NCI-H1092 treated with DMSO at 0.1 percent for 48 hours (cell line): ENCODE measurements at places on chromosomes 5 and 9.
A peak's percentile ranks its signal among the peaks of the same experiment; 100 is the strongest.

GRCh38 chr9:33106827-33107621, 30.6 kb upstream of the SMU1 start:
- no peak for DNase-seq

- DNase-seq, result no peak
Measured at GRCh38 chr9:87673446-87674120, 52.3 kb upstream of the CTSL start.

DNA sequence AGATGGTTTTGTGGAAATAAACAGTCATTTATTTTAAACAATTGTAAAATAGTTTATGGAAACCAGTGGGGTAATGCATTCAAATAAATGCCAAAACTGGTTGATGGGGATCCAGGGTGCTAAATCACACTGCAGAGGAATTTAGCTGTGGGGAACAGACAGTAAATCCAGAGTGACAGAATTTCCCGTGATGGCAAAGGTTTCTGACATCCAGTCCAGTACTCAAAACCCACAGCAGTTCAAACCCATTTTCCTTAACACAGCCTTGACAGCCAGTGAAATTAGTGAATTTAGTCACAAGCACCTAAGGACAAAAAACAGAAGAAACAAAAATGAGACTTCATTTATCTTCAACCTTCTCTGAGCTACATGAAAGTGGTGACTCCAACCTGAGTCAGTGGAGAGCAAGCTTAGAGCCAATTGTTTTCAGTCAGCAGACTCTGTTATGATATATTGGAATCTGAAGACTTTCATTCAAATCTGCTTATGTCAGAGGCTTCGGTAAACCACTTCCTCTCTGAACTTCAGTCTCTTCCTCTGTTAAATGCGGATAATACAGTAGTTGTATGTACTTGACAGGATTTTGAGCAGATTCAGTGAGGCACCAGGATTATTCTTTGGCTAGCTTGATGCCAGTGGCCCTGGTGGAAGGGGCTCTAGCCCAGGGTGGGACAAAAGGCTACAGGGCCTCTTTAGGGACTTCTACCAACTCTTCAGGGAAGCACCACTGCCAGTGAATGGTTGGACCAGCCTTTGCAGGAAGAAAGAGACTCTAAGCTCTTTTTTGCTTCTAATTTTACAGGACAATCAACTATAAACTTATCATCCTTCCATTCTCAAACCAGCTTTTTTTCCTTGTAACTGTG, 185.3 kb downstream of the MAPKAP1 start:
- no peak for DNase-seq

GRCh38 chr5:6707852-6708251, 5.4 kb upstream of the TENT4A start:
- DNase-seq, result no peak

DNA sequence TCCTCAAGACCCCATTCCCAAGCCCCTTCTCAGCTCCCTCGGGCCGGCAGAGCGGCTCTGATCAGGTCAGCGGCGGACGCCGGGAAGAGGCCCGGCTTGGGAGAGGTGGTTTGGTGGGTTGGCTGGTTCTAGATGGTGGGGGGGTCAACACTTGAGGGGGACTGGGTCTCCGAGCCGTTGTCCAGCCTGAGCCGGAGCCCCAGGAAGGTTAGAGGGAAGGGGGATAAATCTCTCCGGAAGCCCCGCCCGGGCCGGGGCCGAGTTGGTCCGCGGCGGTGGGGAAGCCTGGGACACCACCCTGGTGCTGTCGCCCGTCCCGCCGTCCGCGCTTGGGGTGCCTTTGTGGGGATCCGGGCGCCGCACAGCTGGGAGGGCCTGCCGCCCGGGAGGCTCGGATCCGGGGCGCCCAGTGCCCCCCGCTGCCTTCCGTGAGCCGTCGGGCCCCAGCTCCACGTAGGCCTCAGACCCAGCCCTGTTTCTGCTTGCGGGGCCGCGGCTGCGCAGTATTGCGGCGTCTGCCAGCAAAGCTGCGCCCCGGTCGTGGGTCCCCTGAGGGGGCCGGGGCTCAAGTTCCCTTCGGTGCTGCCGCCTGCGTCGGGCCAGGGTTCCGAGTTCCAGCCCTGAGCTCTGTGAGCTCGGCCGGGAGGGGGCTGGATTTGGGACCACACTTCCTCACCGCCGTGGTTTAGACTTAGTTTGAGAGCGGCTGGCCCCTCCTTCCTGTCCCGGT, 542 bp upstream of the TRIM52 start:
- no peak for DNase-seq

- DNase-seq, result peak; percentile 53
Measured at GRCh38 chr9:86486891-86487837, 133.0 kb upstream of the TUT7 start.

DNA sequence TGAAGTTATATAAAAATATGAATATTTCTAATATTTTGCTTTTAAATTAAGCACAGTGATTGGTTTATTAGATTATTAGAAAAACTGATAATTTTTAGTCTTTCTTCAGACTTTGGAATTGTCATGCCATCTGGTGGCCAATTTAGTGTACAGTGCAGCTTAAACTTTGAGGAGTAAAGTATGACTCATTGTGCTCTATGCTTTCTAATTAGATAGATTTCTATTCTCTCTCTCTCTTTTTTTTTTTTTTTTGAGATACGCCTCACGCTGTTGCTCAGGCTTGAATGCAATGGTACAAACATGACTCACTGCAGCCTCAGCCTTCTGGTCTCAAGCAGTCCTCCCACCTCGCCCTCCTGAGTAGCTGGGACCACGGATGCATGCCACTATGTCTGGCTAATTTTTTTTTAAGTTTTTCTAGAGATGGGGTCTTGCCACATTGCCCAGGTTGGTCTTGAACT, 42.1 kb upstream of the GPR21 start:
- DNase-seq, result no peak

DNA sequence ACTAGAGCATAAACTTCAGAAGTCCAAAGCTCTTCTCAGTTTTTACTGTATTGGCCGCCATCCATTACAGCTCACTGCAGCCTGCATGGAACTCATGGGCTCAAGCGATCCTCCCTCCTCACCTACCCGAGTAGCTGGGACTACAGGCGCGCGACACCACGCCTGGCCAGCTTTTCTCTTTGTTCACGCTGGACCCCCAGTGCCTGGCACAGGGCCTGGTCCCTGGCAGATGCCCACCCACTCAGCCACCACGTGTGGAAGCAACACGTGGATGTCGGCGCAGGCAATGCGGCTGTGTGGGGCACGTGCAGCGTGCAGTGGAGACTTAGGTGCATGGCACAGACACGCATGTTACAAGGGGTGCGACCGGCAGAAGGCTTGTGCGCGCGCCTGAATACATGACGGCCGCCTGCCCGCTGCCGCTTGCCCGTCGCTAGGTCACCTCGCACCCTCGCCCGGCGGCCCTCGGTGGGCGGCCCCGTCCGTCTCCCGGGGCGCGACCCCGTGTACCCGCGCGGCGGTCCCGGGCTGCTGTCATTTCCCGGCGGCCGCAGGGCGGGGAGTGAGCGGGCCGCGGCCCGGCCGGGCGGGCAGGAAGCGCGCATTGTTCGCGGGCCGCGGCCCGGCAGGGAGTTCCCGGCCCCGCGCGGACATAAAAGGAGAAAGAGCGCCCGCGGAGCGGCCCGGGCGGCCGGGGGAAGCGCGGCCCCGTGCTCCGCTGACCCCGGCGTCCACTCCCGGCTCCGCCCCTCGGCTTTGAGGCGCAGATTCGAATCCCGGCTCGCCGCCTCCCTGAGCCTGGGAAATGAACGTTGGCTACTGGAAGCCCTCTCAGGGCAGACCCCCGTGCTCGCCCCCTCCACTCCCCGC, 24.1 kb upstream of the PTGS1 start:
- peak; percentile 33 for DNase-seq

DNA sequence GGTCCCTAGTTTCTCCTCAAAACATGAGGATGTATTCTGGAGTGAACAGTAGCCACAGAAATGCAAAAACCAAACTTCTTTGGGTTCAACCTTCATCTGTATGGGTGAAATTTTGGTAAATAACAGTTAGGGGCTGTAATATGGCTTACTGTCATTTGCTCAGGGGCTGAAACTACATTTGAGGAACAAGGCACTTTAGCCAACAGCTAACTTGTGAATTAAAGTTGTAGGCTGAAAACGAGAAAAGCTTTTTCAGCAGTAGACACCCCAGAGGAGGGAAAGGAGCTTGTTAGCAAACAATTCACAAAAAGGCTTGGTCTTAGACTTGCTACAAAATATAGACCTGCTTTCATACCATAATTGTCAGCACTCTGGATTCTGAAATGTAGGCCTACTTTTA, 6.6 kb downstream of the TMEM171 start:
- no peak for DNase-seq

DNA sequence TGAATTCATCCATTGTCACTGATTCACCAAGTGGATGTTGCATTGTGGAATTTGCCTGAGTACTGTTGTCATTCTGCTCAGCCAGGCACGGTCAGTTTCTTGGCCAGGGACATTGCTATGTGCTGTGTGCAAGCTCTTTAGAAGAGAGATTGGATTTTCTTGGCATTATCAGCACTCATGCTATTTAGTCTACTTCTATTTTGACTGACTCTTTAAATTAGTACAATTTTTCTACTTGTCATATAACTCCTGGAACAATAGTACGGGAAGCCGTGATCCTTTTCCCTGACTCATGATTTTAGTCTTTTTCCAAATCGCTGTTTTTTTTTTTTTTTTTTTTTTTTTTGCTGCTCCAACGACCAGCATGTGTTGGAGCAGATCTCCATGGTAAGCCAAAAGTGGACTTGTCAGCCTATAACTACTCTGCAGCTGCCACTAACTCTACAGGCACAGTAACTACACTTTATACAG, 129.7 kb downstream of the CDC42SE2 start:
- DNase-seq, result no peak

GRCh38 chr5:41707853-41708603, 162.2 kb downstream of the OXCT1 start:
- no peak for DNase-seq

GRCh38 chr9:102855641-102856040, 139.5 kb upstream of the CYLC2 start:
- DNase-seq, result no peak

DNA sequence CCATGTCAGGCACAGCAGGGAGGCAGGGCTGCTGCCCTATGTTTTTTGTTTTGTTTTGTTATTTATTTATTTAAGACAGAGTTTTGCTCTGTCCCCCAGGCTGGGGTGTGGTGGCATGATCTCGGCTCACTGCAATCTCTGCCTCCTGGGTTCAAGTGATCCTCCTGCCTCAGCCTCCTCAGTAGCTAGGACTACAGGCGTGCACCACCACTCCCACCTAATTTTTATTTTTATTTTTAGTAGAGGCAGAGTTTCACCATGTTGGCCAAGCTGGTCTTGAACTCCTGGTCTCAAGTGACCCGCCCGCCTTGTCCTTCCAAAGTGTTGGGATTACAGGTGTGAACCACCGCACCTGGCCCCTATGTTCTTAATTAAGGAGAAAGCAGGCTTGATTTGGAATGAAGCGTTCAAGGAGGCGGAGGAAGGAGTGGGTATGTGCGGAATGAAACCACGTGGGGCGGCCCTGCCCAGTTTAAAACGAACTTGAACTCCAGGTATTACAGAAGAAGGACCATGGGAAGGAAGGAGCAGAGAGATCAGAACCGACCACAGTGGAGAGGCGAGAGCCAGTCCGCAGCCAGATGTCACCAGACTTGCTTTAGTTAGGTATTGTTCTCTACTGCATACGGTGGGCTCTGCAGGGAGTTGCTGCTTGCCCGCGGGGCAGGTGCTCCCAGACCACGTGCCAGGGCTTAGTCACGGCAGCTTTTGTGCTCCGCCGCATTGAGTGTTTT, 34.9 kb upstream of the EPB41L4B start:
- DNase-seq, result peak; percentile 31

GRCh38 chr9:105242557-105242956, 1.9 kb upstream of the SLC44A1 start:
- no peak for DNase-seq

DNA sequence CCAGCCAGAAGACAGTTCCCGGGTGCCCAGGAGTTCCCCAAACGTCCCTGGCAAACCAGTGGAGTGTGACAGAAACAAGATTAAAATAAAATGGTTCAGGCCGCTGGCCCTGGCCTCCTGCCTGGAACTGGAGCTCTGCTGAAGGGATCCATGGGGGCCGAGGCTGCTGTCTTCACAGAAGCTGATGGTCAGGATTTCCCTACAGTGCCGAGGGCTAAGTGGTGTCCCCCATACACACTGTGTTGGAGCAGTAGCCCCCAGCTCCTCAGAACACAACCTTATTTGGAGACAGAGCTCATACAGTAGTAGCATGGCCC, 55.9 kb downstream of the MRPL36 start:
- DNase-seq, result no peak

GRCh38 chr5:172561151-172561550, 79.9 kb upstream of the NEURL1B start:
- DNase-seq, result no peak

- DNase-seq, result no peak
Measured at GRCh38 chr9:105114318-105114717, 130.1 kb upstream of the SLC44A1 start.

- DNase-seq, result no peak
Measured at GRCh38 chr5:133433641-133434040, 178.7 kb downstream of the FSTL4 start.

- no peak for DNase-seq
Measured at GRCh38 chr5:127410959-127411358, 106.5 kb upstream of the PRRC1 start.

- no peak for DNase-seq
Measured at GRCh38 chr9:34541540-34541939, 18.8 kb upstream of the ENHO start.

- no peak for DNase-seq
Measured at GRCh38 chr9:12503606-12504122, 189.5 kb upstream of the TYRP1 start.

DNA sequence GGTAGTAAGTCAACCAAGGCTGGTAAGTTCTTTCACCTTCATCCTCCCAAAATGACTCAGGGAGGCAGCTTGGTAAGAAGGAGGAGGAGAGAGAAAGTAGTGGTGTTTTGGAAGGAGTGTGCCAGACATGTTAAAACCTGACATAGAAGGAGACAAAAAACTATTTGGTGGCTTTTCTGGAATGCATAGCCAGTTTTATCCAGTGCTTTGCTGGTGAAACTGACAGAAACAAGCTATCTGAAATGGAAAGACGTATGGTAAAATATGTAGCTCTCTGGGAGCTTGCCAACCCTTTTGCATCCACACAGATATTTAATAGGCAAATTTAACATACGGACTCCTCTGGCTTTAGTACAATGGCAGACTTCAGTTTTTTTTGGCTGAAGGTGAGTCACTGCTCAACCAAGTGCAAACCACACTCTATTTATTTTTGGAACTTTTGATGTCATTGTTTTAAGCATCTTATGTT, 45.4 kb downstream of the RAB14 start:
- no peak for DNase-seq

GRCh38 chr5:176609724-176610434, at the start of gene GPRIN1:
Gene GPRIN1 (minus strand): TSS chr5:176610156. CDS start chr5:176599834, 10,322 bp downstream.
- DNase-seq, result peak; percentile 57
